ENCODE measurements at places on chromosomes 11 and 22. TPM values are rescaled to one million over a fixed set of nuclear protein-coding genes. Genes with fewer than 3 reads are reported as not detected.

ABCC8 gene
- 2.0 TPM for total RNA-seq

ADM2 gene
- 1.0 TPM for total RNA-seq

USP2 gene
- 41.2 TPM for total RNA-seq

COPB1 gene
- 83.5 TPM for total RNA-seq

FOLR1 gene
- total RNA-seq, result 1.2 TPM

TSSK2 gene
- 66.0 TPM for total RNA-seq

KCNA4 gene
- 0.25 TPM for total RNA-seq

C11orf91 gene
- 0.81 TPM for total RNA-seq

HTATIP2 gene
- 20.7 TPM for total RNA-seq

DNA sequence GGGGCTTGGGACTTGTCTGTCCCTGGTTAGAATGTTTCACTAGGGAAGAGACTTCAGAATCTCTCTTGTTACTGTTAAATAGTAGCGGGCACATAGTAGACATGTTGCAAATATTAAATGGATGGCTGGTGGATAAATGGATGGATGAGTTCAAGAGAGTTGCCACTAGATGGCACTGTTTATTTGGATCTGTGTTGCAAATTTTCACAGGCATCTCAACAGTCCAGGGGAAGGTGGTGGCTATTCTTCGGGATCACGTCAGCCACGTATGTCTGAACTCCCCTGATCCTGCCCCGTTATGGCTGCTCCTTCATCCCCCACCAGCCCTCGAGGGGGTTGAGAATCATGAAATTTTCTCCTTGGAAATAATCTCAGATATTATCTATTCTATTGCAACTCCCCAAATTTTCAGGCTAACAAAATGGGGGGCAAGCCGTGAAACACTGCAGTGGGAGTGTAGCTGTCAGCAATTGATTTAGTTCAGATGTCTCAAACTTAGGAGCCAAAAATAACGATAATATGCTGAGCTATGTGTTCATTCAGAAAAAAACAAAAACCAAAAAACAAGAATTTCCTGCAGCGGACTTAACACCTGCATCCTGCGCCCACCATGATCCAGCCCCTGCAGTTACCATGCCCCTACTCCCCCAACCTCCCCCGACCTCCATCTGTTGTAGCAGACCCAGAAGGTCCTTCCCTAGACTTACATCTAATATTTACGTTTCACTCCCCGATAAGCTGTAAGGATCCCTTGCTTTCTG lies 29.1 kb upstream of the BIRC3 start:
- H3K27ac ChIP-seq, result no peak overlapping the region
- DNase-seq, result peak; percentile 58
- H3K4me3 ChIP-seq, result peak overlapping the region; percentile 30
- peaks cover 16% of the 10 kb centered on the region for H3K4me1 ChIP-seq
- no peaks in the 10 kb centered on the region for H3K36me3 ChIP-seq

DNA sequence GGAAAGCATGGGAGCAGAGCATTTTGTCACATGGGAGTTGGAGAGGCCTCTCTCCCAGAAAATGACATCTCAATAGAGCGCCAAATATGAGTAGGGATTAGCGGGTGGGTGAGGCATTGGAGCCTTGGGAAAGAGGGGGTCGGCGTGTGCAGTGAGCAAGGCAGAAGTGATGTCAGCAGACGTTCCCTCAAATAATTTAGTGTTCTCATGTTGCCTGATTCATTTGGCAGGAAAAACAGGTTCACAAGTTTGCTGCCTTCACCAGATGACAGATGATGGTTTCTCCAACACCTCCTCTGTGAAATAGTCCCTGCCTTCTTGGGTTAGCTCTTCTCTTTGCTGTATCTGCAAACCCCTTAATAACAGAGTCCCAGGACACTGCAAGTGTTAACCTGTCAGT lies 118.5 kb upstream of the ARHGAP20 start:
- H3K27ac ChIP-seq, result no peak overlapping the region
- no peak for DNase-seq
- H3K4me3 ChIP-seq, result no peak overlapping the region
- H3K4me1 ChIP-seq, result no peaks in the 10 kb centered on the region

DNA sequence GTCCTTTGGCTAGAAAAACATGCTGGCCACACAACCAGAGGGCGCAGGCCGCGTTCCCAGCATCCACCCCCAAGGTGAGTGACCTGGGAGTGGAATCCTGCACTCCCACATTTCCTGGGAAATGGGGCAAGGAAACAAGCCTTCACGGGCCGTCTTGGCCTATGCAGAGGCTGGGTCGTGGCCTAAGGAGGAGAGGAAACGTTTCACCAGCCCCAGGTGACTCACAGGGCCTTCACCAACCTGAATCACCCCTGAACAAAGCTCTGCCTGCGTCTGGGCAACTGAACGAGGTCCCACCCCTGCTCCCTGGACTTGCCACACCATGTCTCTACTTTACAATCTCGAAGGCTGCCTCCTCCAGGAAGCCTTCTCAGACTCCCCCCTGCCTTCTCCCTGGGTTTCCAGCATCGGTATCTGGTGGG lies 13.2 kb downstream of the MYH9 start:
- no peaks in the 10 kb centered on the region for H3K36me3 ChIP-seq
- H3K4me3 ChIP-seq, result no peak overlapping the region
- DNase-seq, result no peak
- H3K4me1 ChIP-seq, result peaks cover 42% of the 10 kb centered on the region
- H3K27ac ChIP-seq, result peak overlapping the region; percentile 48

GRCh38 chr22:40040927-40041326 lies 46.2 kb downstream of the FAM83F start:
- DNase-seq, result peak; percentile 72
- H3K4me3 ChIP-seq, result no peak overlapping the region
- no peaks in the 10 kb centered on the region for H3K27me3 ChIP-seq

DNA sequence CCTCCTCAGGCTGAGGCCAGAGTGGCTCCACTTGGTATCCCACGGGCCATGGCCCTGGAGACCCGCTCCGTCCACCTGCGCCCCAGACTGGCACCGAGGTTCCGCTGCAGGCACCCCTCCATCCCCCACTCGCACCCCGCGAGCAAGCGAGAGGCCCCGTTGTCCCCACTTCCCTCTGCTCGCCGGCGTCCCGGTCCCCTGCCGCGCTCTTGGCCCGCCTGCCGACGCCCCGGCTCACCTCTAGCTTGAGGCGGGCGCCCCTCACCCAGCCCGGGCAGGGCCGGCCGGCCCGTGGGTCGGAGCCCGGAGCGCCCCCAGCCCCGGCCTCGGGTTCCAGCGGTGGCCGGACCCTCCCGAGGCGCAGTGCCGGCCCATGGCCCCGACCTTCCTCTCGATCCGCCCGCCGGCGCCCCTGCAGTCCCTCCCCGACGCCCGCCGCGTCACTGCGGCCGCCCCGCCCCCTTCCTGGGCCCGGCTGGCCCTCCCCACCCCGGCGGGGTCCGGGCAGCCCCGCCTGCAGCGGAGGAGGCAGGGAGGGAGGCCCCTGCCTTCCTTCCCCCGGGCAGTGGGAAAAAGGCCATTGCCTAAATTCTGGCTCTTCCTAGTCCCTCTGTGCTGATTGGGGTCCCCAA lies at the start of gene PITPNM1:
PITPNM1 (minus strand) TSS at position 414 of the 632 bp plus-strand sequence. CDS start 1,183 bp downstream, outside the sequence.
- peak within 1 kb of the TSS; percentile 57 for H3K27ac ChIP-seq
- peaks cover 21% of the 10 kb centered on the region for H3K4me1 ChIP-seq
- no peaks in the 10 kb centered on the region for H3K36me3 ChIP-seq
- peak within 1 kb of the TSS; percentile 54 for H3K4me3 ChIP-seq
- DNase-seq, result peak; percentile 45

DNA sequence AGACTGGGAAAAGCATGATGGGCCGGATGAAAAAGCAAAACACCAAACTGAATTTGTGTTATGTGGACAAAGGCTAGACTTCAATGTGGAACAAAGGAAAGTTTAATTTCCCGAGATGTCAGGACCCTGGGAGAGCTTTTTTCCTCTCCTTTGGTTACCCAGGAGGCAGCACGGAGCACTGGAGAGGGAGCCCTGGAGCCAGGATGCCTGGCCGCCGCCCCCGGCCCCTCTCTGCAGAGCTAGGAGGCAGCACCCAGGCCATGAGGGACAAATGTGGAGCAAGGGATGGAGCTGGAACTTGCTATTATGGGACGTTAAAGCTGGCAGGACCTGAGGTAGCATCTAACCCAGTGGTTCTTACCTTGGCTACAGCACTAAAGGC lies 108.9 kb downstream of the MORC2 start:
- no peaks in the 10 kb centered on the region for H3K36me3 ChIP-seq
- H3K27me3 ChIP-seq, result no peaks in the 10 kb centered on the region
- no peak overlapping the region for H3K4me3 ChIP-seq
- peak; percentile 4 for DNase-seq
- H3K27ac ChIP-seq, result no peak overlapping the region
- H3K4me1 ChIP-seq, result no peaks in the 10 kb centered on the region

- H3K27me3 ChIP-seq, result no peaks in the 10 kb centered on the region
- no peaks in the 10 kb centered on the region for H3K36me3 ChIP-seq
- no peak overlapping the region for H3K27ac ChIP-seq
Measured at GRCh38 chr11:42195289-42196013, 736.0 kb upstream of the LRRC4C start.

DNA sequence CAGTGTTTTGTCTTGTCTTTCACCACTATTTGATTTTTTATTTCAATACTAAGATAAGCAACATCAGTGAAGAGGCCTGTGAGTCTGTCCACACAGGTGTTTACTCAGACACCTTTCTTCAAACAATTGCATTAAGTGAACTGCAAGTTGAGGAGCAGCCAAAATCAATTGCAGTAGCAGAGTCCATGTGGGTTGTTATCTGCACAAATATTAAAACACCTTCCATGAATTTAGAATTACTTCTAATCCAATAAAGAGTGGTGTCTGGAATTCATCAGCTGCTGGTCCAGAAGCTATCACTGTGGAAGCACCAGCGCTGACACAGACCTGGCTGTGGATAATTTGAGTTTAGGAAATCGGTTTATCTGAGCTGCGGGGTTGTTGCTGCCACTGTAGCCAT lies 83.5 kb upstream of the FAT3 start:
- no peaks in the 10 kb centered on the region for H3K27me3 ChIP-seq
- no peaks in the 10 kb centered on the region for H3K4me1 ChIP-seq
- H3K36me3 ChIP-seq, result no peaks in the 10 kb centered on the region
- H3K4me3 ChIP-seq, result no peak overlapping the region
- no peak overlapping the region for H3K27ac ChIP-seq
- no peak for DNase-seq

DNA sequence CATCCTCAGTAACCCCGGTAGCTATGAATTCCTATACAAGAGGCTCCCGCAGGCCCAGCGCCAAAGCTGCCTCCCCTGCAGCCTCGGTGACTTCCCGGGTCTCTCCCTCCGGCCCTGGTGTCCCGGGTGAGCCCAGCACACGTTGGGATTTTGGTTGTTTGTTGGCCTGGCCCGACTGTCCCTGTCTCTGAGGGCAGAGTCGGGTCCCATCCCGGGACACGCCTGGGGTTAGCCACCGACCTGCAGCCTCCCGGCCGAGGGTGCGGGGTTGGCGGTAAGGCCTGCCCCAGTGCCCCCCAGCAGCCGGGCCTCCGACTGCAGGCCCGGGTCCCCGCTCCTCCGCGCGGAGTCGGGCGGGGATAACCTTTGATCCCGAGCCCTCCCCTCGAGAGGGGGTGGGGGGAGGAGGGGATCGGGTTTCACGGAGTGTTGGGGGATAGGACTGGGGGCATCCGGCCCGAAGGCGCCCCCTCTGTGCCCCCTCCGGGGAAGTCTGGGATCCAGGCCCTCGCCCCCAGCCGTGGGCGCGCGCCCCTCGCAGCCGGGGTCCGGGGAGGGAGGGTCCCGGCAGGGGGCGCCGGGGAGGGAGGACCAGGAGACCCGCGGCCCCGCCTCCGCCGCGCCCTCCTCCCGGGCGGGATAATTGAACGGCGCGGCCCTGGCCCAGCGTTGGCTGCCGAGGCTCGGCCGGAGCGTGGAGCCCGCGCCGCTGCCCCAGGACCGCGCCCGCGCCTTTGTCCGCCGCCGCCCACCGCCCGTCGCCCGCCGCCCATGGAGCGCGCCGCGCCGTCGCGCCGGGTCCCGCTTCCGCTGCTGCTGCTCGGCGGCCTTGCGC lies at the start of gene FBLN1:
FBLN1 (plus strand) TSS at position 669 of the 835 bp plus-strand sequence; CDS start at position 772, 103 bp downstream.
- no peak for DNase-seq
- H3K27me3 ChIP-seq, result no peaks in the 10 kb centered on the region
- H3K36me3 ChIP-seq, result no peaks in the 10 kb centered on the region

- H3K36me3 ChIP-seq, result no peaks in the 10 kb centered on the region
- no peak for DNase-seq
- H3K27me3 ChIP-seq, result no peaks in the 10 kb centered on the region
- no peak overlapping the region for H3K27ac ChIP-seq
Measured at GRCh38 chr11:87022738-87023137, 15.0 kb upstream of the TMEM135 start.

DNA sequence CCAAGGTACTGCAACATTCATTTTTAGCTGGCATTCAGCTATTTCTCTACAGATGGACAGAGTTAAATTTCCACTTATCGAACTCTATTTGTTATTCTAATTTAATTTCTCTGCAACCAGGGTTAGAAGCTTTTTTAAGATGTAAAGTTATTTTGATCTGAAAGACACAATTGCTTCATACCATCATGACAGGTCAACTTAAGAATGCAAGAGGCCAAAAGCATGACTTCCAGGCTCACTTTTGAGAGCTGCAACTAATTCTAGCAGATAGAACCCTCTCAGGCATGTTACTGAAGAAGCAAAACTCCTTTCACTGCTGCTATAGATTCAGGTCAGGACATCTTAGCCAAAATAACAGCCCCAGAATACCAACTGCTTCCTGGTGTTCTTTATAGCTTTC lies 86.5 kb upstream of the GALNT18 start:
- H3K4me3 ChIP-seq, result no peak overlapping the region
- H3K36me3 ChIP-seq, result no peaks in the 10 kb centered on the region
- H3K27ac ChIP-seq, result no peak overlapping the region
